Hematopoietic multipotent progenitor cell (in vitro differentiated cells): ENCODE measurements at places on chromosomes 3 and 15.

GRCh38 chr3:117181222-117181621 is 471.6 kb downstream of the TUSC7 start:
- DNase-seq: no peak

GRCh38 chr3:60146121-60146520 is 1096.3 kb upstream of the CFAP20DC start:
- DNase-seq: no peak

DNA sequence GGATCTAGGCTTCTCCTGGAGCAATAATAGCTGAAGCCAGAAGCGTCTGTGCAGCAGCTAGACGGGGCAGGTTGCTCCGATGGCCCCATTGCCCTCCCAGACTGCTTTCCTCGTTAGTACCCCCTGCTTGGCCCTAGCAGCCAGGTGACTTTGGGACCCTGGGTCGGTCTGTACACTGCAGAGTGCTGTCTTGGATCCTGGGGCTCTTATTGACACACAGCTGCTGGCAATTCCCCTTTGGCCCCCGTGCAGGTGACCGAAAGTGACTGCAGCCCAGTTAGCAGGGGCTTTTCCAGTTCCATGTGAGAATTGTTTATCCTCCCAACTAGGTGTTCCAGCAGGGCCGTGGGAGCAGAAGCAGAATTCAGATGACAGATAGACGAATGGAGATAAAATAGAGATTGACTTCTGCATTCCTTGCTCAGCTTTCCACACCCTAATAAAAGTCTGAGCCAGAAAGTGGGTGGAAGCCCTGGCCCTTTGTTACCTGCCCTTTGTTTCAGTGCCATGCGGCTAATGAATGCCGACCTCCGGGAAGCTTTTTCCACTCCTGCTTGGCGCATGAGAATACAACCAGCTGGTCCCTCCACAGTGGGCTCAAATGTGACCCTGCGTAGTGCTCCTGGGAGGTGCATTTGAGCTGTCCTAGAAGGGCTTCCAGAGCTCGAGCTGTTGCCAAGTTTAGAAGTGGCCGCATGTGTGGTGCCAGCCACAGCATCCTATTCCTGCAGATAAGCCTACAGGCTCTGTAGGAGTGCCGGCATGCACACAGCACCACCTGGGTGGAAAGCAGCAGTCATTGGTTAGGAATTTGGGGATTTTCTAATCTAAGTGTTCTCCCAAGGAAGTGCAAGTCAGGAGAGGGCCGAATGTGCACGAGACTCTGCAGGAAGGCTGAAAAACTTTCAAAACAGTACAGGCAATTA is 94.4 kb downstream of the SLCO3A1 start:
- no peak for DNase-seq

GRCh38 chr3:4752201-4753072 is 226.8 kb upstream of the BHLHE40 start:
- peak; percentile 35 for DNase-seq

DNA sequence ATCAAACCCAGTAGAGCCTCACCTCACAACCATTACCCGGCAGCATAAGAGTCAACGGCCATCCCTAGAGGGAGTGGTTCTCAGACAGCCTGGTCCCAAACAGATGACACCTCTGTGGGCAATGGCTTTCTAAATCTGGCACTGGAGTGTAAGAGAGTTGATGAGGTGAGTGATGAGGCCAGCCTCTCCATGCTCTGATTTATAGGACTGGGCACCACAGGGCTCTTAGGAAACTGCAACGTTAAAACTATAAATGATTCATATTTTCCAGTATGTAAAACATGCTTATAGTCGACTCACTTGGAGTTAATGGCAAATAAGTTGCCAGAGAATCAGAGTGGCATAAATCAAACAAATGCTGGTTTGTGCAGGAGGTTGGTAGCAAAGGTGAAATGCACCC is 187.7 kb downstream of the GREM1 start:
- DNase-seq: no peak

- no peak for DNase-seq
Measured at GRCh38 chr3:13544293-13544831, 4.6 kb upstream of the FBLN2 start.

DNA sequence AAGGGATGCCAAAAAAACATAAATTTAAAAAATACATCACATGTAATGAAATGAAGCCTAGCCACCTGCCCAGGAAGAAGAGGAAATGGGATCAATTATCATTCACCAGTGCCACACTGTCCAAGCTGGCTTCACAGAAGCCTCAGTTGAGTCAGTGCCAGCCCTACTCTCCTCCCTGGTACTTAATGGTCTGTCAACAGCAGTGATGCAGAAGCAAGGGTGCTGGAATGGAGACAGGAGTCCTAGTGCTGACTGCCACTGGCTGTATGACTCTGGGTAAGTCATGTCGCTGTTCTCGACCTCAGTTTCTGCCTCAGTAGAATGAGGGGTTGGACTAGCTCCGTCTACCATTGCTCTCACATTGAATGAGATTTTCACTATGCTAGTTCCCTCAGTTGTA is 78.5 kb upstream of the LARS2 start:
- DNase-seq: no peak

- peak; percentile 97 for DNase-seq
Measured at GRCh38 chr3:183306798-183307671, 54.0 kb downstream of the B3GNT5 start.

DNA sequence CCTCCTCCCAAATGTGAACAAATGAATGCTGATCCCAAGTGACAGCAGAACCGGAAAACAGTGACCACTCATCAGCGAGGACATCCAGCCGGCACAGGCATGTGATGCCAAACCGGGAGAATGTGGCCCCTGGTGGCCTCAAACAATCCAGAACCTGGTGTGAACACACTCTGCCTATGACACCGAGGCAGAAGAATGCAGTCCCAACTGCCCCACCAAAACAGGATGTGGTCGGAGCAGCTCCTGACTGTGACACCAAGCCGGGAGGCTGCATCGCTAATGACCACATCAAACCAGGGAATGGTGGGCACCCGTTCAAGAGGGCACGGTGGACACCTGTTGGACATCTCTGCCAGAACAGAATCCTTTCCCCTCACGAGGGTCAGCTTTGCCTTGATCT is 15.4 kb downstream of the SCN5A start:
- DNase-seq: no peak

GRCh38 chr15:99092554-99093172 is 12.2 kb upstream of the SYNM start:
- DNase-seq: no peak

GRCh38 chr3:129256270-129256669 is 6.9 kb downstream of the COPG1 start:
- no peak for DNase-seq

DNA sequence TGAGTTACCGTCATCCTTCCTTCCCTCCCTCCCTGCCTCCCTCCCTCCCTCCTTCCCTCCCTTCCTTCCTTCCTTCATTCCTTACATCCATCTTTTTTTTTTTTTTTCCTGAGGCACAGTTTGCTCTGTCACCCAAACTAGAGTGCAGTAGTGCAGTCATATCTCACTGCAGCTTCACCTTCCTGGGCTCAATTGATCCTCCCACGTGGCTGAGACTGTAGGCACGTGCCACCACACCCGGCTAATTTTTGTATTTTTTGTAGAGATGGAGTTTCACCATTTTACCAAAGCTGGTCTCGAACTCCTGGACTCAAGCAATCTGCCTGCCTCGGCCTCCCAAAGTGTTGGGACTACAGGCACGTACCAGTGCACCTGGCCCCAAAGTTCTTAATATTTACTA is 25.8 kb downstream of the USP3 start:
- no peak for DNase-seq

DNA sequence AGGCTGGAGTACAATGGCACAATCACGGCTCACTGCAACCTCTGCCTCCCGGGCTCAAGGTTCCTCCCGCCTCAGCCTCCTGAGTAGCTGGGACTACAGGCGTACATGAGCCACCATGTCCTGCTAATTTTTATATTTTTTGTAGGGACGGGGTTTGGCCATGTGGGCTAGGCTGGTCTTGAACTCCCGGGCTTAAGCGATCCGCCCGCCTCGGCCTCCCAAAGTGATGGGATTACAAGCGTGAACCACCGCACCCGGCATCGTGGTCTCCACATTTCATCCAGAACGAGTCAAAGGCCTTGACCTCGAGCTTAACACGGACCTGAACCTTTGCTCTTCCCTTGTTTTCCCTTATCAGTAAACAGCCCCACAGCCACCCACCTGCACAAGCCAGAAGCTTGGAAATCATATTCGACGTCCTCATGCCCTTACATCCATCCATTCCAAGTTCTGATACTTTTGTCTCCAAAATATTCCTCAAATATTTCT is 1.4 kb upstream of the PTPN23 start:
- DNase-seq: no peak

GRCh38 chr15:87597346-87598052 is 659.0 kb downstream of the NTRK3 start:
- DNase-seq: peak; percentile 11

DNA sequence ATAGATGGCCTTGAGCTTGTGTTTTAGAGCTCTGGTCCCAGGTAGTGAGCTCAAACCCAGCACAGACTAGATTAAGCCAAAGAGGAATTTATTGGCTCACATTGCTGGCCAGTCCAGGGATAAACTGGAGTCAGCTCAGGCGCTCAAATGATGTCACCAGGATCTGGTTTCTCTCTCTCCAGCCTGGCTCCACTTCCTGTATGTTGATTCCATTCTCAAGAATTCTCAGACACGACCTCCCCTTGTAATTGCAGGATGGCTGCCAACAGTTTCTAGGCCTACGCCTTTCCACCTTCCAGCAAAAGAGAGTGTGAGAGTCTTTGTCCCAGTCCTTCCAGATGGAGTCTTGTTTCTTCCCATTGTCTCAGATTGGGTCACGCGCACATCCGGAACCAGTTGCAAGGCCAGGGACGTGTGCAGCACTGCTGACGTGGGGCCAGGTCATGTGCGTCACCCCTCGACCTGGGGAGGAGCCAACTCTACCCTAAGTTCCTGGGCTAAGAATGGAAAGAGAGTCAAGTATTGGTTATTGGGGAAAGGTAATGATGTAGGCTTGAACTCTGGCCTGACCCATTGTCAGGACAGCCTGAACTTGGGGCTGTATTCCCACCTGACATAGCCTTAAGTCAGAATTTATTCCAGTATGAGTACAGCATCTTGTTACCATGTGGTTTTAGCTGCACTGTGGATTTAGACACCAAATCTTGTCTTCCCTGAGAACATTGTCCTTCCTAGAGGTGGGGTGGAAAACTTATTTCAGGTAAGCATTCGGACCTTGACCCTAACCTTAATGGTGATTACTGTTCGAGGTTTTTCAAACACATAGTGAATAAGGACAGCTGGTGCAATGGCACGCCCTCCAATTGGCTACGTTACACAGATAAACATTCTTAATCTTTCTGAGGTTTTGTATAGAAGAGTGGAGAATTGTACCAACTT is 31.6 kb downstream of the CACNA1D start:
- no peak for DNase-seq

- DNase-seq: no peak
Measured at GRCh38 chr3:190505381-190506003, 8.4 kb upstream of the IL1RAP start.

GRCh38 chr15:82802497-82802896 is 3.4 kb downstream of the FSD2 start:
- peak; percentile 84 for DNase-seq

DNA sequence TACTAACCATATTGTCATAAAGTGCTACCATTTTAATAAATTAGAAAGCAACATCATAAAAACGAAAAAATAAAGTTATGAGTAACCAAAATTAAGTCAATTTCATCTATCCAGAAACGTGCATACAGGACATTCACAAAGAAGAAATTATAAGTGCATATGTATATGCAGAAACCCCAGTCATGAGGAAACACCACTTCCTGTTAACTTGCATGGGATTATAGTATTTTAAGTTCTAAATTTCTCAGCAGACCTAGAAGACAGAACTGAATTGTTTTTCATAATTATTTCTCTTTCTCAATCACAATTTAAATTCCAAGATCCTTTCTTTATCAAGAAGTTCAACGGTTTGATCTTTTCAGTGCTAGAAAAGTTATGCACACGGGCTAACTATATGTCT is 1.4 kb upstream of the KBTBD8 start:
- DNase-seq: no peak

GRCh38 chr3:64056606-64057180 is 33.4 kb upstream of the PSMD6 start:
- no peak for DNase-seq
